ENCODE measurements at places on chromosomes 7 and 10. TPM values are rescaled to one million over a fixed set of nuclear protein-coding genes. Genes with fewer than 3 reads are reported as not detected.

DNA sequence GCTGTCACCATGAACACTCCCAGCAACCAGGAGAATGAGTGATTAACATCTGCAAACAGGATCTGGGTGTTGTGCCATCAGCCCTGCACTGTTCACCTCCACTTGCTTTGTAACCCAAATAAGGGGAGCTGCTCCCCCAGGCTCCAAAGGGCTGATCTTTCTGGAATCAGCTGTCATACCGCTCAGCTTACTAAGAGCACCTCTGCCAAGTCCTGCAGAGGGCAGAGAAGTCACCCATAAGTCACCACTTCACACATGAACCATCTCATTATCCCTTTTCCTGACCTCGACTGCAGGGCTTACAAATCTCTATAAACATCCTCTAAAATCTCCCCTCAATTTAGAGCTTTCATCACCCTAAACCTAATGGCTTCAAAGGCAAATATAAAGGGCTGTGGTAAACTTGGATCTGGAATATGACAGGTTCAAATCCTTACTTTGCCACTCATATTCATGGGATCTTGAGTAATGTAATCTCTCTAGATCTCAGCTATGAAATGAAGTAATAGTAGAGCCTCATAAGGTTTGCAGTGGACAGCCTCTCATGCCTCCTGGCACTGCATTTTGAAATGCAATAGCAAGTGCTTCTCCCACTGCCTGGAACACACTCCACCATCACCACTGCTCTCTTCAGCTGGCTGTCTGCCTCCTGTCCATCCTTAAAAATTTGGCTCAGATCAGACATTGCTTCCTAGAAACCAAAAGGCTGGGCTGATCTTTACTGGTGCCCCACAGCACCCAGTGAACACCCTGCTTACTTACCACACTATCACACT, 38.8 kb downstream of the ERLIN1 start:
- no peak overlapping the region for H3K4me3 ChIP-seq
- peaks cover 11% of the 10 kb centered on the region for H3K36me3 ChIP-seq
- H3K27ac ChIP-seq: no peak overlapping the region
- peaks cover 22% of the 10 kb centered on the region for H3K4me1 ChIP-seq
- no peak for DNase-seq
- H3K27me3 ChIP-seq: peaks cover 5% of the 10 kb centered on the region

- H3K4me3 ChIP-seq: no peak overlapping the region
- no peaks in the 10 kb centered on the region for H3K4me1 ChIP-seq
- peaks cover 3% of the 10 kb centered on the region for H3K27me3 ChIP-seq
- no peak overlapping the region for H3K27ac ChIP-seq
- DNase-seq: no peak
- no peaks in the 10 kb centered on the region for H3K36me3 ChIP-seq
Observed at GRCh38 chr10:46514899-46515298, 41.6 kb downstream of the GPRIN2 start.

- no peak overlapping the region for H3K4me3 ChIP-seq
- no peak overlapping the region for H3K27ac ChIP-seq
- H3K36me3 ChIP-seq: no peaks in the 10 kb centered on the region
- DNase-seq: no peak
Observed at GRCh38 chr10:94049911-94050310, 56.2 kb downstream of the PLCE1 start.

DNA sequence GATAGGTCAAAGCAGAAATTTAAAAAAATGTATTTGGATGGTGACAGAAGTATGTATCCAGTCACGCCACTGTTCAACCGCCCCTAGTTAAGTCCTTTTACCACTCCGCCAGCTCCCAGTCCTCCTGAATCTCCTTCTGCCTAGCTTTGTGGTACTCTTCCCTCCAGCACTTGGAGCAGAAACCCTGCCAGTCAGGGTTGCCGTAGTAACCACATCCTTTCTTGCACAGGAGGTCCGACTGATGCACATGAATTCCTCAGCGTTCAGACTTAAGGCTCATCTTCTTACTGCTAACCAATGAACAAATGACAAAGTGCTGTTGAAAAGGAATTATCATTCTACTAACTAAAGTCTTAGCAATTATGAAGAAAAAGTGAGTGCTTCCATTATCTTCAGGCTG, 175.3 kb upstream of the KCTD7 start:
- no peak overlapping the region for H3K27ac ChIP-seq
- H3K27me3 ChIP-seq: no peaks in the 10 kb centered on the region
- no peaks in the 10 kb centered on the region for H3K36me3 ChIP-seq
- no peak for DNase-seq

GRCh38 chr10:124132876-124133275, 39.5 kb upstream of the CHST15 start:
- H3K4me1 ChIP-seq: no peaks in the 10 kb centered on the region
- DNase-seq: no peak
- no peaks in the 10 kb centered on the region for H3K36me3 ChIP-seq
- no peak overlapping the region for H3K4me3 ChIP-seq
- H3K27me3 ChIP-seq: peaks cover 2% of the 10 kb centered on the region

DNA sequence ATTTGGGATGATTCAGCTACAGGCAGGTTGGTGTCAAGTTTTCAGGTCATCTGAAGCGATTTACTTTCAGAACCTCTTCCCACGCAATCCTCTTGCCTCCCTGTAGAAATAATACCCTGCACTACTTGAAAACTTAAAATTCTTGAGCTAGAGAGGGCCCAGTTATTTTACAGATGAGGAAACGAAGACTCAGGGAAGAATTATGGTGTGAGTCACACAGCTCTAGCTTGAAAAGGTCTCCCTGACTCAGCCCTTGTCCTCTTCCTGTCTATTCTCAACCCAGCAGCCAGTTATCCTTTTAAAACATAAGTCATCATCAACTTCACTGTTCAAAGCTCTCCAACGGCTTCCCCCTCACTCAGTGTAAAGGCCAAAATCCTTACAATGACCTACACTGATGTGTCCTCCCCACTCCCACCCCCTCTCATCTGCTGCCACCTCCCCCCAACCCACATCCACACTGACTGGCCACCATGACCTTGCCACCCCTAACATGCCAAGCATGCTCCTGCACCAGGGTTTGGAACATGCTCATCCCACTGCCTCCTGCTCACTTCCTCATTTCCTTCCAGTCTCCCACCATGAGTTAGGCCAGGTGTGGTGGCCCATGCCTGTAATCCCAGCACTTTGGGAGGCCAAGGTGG, 3.4 kb downstream of the DNMBP start:
- H3K36me3 ChIP-seq: no peaks in the 10 kb centered on the region
- H3K27ac ChIP-seq: peak overlapping the region; percentile 53
- H3K4me1 ChIP-seq: peaks cover 46% of the 10 kb centered on the region
- H3K4me3 ChIP-seq: peak overlapping the region; percentile 29

DNA sequence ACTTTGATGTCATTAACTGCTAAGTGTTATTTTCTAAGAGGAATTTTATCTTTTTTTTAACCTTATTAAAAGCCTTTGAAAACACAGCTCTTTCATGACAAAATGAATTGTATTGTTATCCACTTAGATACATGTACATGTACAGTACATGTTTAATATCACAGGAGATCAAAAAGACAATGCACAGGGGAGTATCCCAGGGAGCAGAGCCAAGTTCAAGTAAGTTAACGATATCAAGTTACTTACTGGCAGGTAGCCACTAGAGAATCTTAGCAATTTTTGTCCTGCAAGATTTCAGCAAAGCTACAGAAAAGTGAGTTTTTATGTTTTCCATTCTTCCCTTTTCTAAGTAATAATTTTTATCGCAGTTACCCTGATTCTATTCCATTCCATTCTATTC, 33.9 kb upstream of the ARL4A start:
- H3K36me3 ChIP-seq: no peaks in the 10 kb centered on the region
- H3K27me3 ChIP-seq: no peaks in the 10 kb centered on the region

DNA sequence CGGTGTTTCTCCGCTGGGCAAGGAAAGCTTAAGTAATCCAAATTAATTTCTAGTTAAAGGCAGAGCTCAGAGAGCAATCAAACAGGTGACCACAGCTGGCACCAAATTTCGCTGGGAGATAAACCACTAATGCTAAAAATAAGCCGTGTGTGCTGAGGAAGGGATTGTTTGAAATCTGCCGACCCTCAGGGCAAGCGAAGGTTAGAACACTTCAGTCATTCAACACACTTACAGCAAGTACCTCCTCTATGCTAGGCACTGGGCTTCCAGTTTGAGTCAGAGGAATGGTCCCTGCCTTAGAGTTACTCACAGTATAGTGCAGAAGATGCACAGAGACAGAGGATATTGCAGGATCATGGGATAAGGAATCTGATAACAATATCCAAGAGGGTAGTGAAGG, 467.9 kb upstream of the PODXL start:
- H3K4me3 ChIP-seq: no peak overlapping the region
- no peaks in the 10 kb centered on the region for H3K4me1 ChIP-seq
- no peak overlapping the region for H3K27ac ChIP-seq

DNA sequence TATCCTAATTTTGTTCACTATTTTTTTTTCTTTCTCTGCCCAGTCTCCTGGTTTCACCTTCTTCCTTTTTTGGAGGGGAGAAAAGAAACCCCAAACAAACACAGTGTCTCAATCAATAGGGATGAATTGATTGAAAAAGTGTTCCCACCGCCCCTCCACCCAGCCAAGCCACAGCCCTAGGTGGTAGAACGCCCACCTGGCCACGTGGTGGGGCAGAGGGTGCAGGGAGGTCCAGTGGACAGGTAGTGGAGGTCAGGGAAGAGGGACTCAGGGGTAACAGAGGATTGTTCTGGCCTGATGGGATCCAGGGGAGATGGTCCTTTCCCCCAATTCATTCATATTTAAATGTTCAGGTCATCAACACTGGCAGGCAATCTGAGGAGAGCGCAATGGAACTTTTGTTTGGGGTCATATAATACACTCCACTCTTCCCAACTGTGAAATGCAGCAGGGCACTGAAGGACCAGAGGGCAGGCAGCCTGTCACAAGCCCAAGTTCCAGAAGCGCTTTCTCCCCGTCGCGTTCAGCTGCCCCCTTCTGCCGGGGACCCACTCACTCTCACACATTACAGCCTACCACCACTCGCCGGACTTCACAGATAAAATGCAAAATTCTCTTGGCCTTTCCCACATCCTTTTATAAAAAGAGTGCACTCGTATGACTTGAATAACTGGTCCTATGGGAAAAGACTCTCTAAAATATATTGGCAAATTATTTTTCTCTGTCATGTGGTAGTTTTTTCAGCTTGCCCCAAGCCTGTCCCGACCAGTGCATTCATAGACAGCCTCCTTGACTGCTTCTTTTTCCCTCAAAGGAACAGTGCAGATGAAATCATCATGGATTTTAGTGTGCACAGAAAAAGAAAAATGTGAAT, 1.6 kb downstream of the INHBA start:
- no peak overlapping the region for H3K4me3 ChIP-seq
- no peak for DNase-seq
- H3K4me1 ChIP-seq: peaks cover 20% of the 10 kb centered on the region
- H3K27me3 ChIP-seq: peaks cover 39% of the 10 kb centered on the region
- H3K27ac ChIP-seq: no peak overlapping the region

DNA sequence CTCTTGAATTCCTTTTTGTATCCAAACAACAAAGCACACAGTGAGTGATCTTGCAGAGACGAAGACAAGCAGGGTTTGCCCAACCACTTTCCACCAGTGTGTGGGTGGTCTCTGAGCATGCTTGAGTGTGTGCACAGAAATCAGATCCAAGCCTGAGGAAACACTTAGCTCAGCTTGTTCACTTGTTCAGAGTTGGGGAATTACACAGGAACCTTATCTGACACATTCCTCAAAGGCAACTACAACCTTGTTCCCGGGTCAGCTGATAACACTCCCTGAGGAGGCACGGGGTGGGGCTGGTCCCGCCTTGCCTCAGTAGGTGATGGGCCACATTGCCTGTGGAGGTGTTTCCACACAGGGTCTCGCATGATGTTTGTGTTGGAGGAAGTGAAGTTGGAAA, 216.9 kb downstream of the DYNC1I1 start:
- no peaks in the 10 kb centered on the region for H3K4me1 ChIP-seq
- peaks cover 24% of the 10 kb centered on the region for H3K27me3 ChIP-seq
- no peak overlapping the region for H3K4me3 ChIP-seq
- H3K27ac ChIP-seq: no peak overlapping the region

NKX2-3 gene
- total RNA-seq: not detected

ASZ1 gene
- not detected for total RNA-seq

GRCh38 chr7:72281308-72281707, 130.8 kb downstream of the CALN1 start:
- H3K4me1 ChIP-seq: no peaks in the 10 kb centered on the region
- no peaks in the 10 kb centered on the region for H3K27me3 ChIP-seq
- H3K36me3 ChIP-seq: no peaks in the 10 kb centered on the region
- H3K27ac ChIP-seq: no peak overlapping the region

CNTNAP2 gene
- not detected for total RNA-seq

SORBS1 gene
- total RNA-seq: 1.8 TPM

DNA sequence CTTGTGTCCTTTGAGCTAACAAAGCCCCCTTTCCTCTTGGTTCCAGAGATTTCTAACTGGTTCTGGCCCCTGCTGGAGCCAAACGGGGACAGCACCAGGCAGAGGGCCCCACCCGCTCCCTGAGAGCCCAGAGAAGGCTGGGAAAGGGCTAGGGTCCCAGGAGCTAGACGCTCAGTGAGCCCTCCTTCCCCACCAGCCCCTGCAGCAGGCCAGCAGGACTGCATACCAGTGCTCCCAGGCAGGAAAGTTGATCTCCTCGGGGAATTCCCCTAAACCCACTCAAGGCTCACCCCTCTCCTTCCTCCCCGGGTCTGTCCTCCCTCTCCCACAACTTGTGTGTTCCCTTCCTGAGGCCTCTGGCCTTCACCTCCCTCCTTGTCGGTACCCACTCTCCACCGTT, 47.7 kb downstream of the PAX2 start:
- H3K36me3 ChIP-seq: no peaks in the 10 kb centered on the region
- H3K4me1 ChIP-seq: no peaks in the 10 kb centered on the region
- no peak overlapping the region for H3K27ac ChIP-seq
- no peak overlapping the region for H3K4me3 ChIP-seq
- DNase-seq: no peak
- H3K27me3 ChIP-seq: peaks cover 34% of the 10 kb centered on the region

DNA sequence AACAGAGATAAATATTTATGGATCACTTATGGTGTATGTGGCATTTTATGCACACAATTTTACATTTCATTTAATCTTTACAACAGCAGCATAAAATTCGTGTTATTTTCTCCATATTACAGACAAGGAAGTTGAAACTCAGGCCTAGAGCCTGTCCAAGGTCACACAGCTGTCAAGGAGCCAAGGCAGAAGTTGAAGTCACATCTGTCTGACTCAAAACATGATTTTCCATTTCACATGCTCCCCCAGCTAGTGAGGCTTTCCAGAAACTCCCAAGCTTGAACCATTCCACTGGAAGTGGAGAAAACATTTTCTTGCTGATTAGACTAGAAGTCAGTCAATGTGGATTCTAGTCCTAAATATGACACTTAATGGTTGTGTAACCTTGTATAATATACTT, 110.5 kb downstream of the HECTD2 start:
- DNase-seq: no peak
- no peak overlapping the region for H3K27ac ChIP-seq

DNA sequence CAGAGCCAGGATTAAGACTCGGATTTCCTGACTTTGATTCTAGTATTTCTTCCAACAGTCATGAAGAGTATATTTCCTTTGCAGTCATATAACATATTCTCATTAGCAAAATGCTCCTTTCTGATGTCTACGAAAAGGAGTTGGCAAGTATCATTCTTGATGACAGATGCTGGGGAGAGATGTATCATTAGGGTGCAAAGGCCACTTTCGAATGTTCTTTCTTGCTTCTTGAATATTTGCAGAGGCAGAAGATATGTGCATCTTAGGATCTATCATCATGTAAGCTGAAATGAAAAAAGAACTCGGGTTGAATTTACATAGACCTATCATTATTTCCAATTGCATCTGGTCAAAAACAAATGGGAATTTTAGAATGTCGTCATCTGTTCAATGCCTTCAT, 294.4 kb downstream of the BAMBI start:
- no peaks in the 10 kb centered on the region for H3K27me3 ChIP-seq
- no peak overlapping the region for H3K4me3 ChIP-seq
- no peak overlapping the region for H3K27ac ChIP-seq
- no peaks in the 10 kb centered on the region for H3K4me1 ChIP-seq
- H3K36me3 ChIP-seq: no peaks in the 10 kb centered on the region

Measured in activated CD4-positive, alpha-beta memory T cell treated with anti-CD3 and anti-CD28 coated beads for 36 hours (primary cell).